ENCODE measurements at places on chromosomes 11 and 22. TPM values are rescaled to one million over a fixed set of nuclear protein-coding genes. Genes with fewer than 3 reads are reported as not detected.

DNA sequence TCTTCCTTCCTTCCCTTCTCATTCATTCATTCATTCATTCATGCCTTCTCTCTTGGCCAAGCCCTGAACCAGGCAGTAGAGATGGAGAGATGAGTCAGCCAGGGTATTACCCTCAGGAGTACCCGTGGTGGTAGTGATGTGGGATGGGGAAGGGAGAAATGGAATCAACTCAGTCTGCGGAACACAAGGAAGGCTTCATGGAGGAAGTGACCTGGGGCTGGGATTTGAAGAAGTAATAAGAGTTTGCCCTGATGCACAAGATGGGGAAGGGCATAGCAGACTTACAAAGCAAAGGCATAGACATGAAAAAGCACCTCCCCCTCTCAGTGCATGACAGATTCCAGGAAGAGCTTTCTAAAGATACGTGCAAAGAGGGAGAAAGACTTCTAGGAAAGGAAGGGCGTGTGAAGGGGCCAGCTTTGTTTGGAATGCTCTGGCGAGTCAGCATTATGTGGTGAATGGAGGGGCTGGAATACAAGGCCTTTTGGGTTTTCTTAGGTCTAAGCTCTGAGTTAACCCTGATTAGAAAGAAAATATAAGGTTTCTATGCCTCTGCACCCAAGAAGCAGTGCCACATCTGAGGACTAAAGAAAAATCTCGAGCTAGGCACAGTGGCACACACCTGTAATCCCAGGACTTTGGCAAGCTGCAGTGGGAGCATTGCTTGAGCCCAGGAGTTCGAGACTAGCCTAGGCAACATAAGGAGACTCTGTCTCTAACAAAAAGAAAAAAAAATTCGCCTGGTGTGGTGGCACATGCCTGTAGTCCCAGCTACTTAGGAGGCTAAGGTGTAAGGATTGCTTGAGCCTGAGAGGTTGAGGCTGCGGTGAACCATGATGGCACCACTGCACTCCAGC, 36.4 kb upstream of the ACER3 start:
- DNase-seq: no peak

DNA sequence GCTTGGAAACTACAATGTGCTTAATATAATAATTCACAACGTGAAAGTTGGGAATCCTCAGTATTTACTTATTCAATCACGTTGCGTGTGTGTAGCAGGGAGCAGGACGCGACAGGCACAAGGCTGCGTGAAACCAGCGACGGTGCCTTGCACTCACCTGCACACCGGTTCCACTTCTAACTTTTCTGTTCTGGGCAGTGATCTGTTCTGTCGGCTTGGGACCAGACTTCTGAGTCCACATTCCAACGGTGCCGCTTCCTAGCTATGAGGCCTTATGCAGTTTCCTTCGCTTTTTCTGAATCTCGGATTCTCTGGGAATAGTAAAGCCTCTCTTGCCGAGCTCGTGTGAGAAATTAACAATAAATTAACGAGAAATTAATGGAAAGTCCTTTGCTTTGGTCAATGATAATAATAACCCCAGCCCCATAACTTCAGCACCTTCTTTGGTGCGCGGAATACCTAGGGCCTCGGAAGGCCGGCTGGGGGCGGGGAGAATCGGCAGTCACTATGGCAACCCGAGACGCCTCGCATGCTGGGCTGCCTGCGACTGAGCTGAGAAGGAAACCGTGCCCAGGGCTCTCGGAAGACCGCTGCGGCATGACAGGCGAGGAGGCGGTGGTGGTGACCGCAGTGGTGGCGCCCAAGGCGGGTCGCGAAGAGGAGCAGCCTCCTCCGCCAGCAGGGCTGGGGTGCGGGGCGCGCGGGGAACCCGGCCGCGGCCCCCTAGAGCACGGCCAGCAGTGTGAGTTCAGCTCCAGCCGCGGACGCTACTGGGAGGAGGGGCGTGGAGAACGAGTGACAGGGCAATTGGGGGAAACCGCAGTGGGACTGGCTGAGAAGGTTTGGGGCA, at the start of gene C11orf97:
Gene C11orf97 (plus strand): TSS at position 530 of the 850 bp plus-strand sequence. CDS start 68 bp downstream, at position 598.
- DNase-seq: peak; percentile 62

- DNase-seq: no peak
These were observed 583.9 kb upstream of the LRRC4C start for GRCh38 chr11:42043312-42043711.

- DNase-seq: no peak
These were observed 6.1 kb upstream of the ARAP1 start for GRCh38 chr11:72758304-72758689.

GRCh38 chr22:45227645-45228400, 12.9 kb downstream of the KIAA0930 start:
- peak; percentile 91 for DNase-seq

GRCh38 chr11:134385774-134386565, 26.1 kb downstream of the B3GAT1 start:
- DNase-seq: peak; percentile 68

- no peak for DNase-seq
These were observed 479.0 kb downstream of the BRD1 start for GRCh38 chr22:49348631-49349030.

DNA sequence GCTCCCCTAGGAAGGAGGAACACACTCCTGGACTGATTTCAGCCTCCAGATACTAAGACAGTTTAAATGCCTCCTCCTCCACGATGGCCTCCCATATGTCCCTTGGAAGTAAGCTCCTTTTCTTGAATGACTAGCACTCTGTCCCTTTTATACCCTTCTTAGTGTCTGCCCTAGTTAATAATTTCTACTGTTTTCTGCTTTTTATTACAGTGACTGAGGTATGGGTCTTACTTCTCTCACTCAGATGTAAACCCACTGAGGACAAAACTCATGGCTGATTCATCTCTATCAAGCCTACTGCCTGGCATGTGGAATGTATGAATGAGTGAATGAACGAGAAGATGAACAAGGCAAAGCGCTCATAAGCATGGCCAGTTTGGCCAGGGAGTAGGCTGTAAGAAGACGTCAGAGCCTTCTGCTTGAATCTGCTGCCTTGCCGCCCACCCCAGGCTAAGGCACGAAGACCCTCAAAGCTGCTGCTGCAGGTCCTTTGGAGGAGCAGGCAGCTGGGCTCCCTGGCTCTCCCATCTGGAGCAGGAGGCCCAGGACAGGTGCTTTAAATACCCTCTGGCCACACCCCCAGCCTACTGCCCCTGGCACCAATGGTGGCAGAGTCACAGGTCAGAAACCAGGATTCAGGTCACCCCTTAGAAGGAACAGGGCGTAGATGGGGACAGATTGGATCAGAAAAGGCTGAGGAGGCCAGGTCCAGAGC, 8.2 kb upstream of the PGA3 start:
- DNase-seq: no peak

GRCh38 chr22:34784056-34784455, 281.9 kb upstream of the ISX start:
- no peak for DNase-seq

GRCh38 chr11:124961972-124962609, 8.1 kb downstream of the CCDC15 start:
- peak; percentile 77 for DNase-seq

GRCh38 chr11:31487848-31488247, 21.6 kb downstream of the IMMP1L start:
- DNase-seq: no peak

GRCh38 chr11:46149342-46149741, 28.1 kb upstream of the PHF21A start:
- DNase-seq: no peak

- DNase-seq: no peak
These were observed 10.3 kb downstream of the TTC28 start for GRCh38 chr22:28669387-28669786.

- DNase-seq: no peak
These were observed 25.3 kb upstream of the SLC35C1 start for GRCh38 chr11:45779602-45780001.

- no peak for DNase-seq
These were observed 807.6 kb downstream of the BRD1 start for GRCh38 chr22:49019737-49020713.

- DNase-seq: peak; percentile 9
These were observed 519.4 kb downstream of the BRD1 start for GRCh38 chr22:49308300-49308699.

- peak; percentile 63 for DNase-seq
These were observed 36.5 kb downstream of the CTSC start for GRCh38 chr11:88300888-88301487.

- no peak for DNase-seq
These were observed 88.1 kb downstream of the TP53I11 start for GRCh38 chr11:44862558-44863101.

GRCh38 chr22:47328550-47329243, 566.2 kb downstream of the TBC1D22A start:
- no peak for DNase-seq

DNA sequence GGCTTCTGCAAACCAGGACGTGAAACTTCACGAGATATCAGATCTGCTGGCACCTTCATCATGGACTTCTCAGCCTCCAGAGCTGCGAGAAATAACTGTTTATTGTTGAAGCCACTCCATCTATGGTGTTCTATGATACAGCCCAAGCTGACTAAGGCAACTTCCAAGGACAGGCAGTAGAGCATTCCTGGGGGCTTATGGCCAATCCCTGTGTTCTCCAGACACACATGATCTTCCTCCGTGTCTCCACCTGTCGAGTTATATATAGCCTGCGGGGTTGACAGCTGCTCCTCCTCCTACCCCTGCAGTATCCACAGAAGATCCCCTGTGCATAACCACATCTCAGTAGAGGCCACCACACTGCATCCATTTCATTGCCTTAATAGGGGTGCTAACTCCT, 11.0 kb downstream of the TP53AIP1 start:
- no peak for DNase-seq

- no peak for DNase-seq
These were observed 29.4 kb upstream of the UBASH3B start for GRCh38 chr11:122625976-122626665.

DNA sequence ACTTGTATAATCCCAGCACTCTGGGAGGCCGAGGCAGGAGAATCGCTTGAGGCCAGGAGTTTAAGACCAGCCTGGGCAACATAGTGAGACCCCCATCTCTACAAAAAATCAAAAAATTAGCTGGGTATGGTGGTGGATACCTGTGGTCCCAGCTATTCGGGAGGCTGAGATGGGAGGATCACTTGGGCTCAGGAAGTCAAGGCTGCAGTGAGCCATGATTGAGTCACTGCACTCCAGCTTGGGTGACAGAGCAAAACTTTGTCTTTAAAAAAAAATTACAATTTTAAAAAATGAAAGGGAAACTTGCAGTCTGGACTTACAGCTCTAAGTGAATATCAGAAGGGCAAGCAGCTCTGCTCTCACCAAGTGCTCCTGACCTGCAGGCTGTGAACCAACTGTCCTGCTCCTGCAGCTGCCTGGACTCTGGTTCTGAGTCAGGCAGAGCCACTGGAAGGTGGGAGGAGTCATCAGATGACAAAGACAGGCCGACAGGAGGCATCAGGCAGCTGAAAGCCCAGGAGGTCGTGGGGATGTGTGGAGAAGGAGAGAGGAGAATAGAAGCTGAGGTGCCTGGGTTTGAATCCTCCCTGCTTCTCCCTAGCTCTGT, 9.6 kb downstream of the SMTNL1 start:
- DNase-seq: no peak

- no peak for DNase-seq
These were observed 32.7 kb upstream of the FAR1 start for GRCh38 chr11:13635804-13636203.

CEP126 gene
- 3.6 TPM for total RNA-seq

P2RY6 gene
- total RNA-seq: 4.8 TPM

CDON gene
- 10.7 TPM for total RNA-seq

SLCO2B1 gene
- total RNA-seq: 220 TPM

RASSF10 gene
- total RNA-seq: 4.5 TPM

ST14 gene
- total RNA-seq: 80.6 TPM

RIMBP3B gene
- total RNA-seq: 0.32 TPM

TTC36 gene
- total RNA-seq: not detected

APOA5 gene
- total RNA-seq: not detected

ENTHD1 gene
- 0.16 TPM for total RNA-seq

SCGB1D2 gene
- not detected for total RNA-seq

OR4D5 gene
- total RNA-seq: not detected

HTR3B gene
- total RNA-seq: not detected

C22orf31 gene
- total RNA-seq: not detected

CCDC116 gene
- 1.1 TPM for total RNA-seq

ART5 gene
- total RNA-seq: 0.87 TPM

CHST1 gene
- total RNA-seq: 3.1 TPM

Measured in left lung (tissue), 14 donors.